ENCODE measurements at places on chromosomes 12 and 14.

DNA sequence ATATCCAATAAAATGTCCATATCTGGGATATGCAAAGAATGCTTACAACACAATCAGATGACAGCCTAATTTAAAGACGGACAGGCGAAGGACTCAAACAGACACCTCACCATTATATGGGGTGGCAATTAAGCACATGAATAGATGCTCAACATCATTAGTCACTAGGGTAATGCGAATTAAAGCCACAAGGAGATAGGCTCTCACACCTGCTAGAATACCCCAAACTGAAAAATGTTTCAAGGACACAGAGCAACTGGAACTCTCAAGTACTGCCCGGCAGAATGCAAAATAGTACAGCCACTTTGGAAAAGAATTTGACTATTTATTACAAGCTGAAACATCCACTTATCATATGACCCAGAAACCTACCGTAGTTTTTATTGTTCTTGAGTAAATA is 42.9 kb downstream of the FERMT2 start:
- no peak for DNase-seq

GRCh38 chr12:125222876-125223275 is 157.6 kb downstream of the AACS start:
- no peak for DNase-seq

DNA sequence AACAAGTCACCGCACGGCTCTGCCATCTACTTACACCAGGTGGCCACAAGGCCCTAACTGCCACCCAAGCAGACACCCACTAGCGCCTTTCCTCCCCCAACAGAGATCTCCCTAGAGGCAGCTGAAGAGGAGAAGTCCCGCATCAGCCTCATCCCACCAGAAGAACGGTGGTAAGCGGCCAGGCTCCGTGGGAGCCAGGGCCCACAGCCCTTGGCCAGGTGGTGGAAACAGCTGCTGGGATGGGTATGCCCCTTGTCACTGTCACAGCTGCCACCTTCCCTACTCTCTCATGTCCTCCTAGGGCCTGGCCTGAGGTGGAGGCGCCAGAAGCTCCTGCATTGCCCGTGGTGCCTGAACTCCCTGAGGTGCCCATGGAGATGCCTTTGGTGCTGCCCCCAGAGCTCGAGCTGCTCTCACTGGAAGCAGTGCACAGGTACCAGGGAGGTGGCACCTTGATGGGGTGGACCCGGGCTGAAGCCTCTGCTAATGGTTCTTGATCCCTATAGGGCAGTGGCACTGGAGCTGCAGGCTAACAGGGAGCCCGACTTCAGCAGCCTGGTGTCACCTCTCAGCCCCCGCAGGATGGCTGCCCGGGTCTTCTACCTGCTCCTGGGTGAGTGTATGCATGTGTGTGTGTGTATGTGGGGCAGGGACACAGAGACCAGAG is 7.5 kb downstream of the REC8 start:
- DNase-seq = no peak

GRCh38 chr12:50988051-50988450 is 35.7 kb downstream of the HIGD1C start:
- no peak for DNase-seq

DNA sequence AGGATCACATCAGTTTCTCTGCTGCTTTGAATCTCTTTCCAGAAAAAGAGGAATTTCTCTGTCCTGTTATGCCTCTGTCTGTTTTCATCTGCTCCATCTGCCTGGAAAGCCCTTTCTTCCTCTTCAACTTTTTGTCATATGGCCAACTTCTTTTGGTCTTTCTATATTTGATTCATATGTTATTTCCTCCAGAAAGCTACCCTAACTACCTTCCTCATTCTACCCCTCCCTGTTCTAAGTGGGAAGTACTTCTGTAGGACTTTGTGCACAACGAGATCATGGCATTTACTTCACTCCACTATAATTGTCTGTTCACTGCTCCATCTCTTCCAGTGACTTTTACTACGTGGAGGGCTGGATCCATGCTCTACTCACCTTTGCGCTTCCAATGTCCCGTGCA is 5.9 kb downstream of the CLEC4D start:
- no peak for DNase-seq

DNA sequence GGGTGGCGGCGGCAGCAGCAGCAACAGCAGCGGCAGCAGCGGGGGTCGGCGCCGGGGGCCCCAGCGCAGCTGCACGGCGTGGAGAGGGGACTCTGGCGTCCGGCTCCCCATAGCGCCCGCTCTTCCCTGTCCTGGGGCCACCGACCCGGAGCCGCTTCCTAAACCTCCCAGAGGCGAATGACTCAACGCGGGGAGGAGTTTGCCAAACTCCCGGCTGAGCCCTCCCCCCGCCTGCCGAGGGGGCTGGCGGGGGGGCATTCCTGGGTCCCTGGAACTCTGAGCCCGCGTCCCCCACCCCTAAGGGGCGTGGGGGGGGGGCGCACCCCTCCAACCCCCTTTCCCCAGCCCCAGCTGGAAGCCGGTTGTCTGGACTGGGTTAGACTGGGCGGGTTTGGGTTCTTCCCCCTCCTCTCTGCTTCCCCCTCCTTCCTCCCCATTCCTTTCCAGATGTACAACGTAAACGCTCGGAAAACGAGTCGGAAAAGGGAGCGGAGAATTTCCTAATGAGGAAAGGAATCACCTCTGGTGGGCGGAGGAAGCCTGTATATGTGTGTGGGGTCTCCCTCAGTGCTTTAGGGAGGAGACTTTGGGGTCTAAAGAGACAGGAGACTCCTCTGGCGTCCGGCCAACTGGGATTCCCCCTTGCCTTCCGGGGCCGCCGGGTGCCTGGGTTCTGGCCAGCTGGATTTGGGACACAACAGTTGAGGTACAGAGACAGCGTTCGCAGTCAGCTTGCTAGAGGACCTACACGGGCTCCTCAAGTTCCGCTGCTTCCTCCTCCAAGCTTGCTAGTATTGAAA is at the start of gene ITGA5:
TSS of gene ITGA5 (minus strand) at position 179 of the 800 bp plus-strand sequence. CDS start at position 111, 68 bp downstream.
- peak; percentile 85 for DNase-seq

GRCh38 chr14:103186909-103187586 is 63.8 kb downstream of the TNFAIP2 start:
- no peak for DNase-seq

GRCh38 chr14:104665657-104666522 is 23.5 kb upstream of the INF2 start:
- DNase-seq = no peak

DNA sequence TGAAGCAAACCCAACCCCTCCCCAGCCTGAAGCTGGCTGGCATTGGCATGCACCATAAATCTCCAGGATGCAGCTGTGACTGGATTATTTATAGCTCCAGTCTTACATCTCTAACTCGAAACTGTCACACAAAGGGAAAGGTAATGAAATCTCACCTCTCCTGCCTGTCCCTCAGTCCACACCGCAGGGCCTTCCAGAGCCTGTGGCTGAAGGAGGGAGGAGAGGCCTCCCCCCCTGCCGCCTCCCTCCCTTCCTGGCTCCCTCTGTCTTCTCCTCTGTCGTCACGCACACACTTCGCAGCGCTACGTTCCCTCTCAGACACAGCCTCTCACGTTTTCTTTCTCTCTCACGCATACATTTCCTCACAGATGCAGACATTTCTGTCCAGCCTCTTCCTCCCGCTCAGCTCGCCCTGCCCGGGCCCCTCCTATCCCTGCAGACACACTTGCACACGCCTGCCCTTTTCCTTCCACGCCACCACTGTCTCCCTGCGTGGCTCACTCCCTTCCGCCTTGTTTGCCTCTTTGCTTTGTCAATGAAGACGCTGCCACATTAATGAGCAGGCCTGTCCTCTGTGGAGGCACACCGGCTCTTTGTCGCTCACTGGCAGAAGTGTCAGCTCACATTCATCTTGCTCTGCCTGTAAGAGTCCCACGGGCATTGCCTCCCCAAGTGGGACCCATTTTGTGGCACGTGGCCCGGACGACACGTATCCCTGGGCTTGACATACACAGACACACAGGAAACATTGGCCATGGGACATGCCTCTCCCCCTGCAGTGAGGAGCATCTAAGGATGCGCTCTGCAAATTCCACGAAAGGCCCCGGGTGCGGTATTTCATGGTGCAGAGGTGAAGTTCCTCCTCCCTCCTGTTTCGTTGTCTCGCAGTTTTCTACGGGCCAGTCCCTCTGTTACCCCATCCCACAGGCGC is 27.9 kb downstream of the IRF2BPL start:
- peak; percentile 91 for DNase-seq

DNA sequence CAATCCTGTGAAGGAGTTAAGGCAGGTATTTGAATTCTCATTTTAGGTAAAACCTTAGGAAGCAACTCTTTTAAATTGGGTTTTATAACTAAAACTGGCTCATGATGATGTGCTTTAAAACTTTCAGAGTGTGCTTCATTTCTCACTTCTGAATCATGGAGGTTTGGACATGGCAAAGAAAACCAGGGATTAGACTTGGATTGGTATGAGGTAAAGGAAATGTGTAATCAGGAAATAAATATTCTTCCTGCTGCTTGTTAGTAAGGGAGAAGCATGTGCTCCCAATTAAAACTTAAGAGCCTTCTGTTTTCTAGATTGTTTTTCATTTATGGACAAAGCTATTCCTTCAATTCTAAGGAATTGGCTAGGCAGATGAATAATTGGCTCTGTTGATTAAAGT is 57.4 kb downstream of the FBXO33 start:
- DNase-seq = peak; percentile 7

GRCh38 chr14:30874999-30875787 is 834 bp downstream of the COCH start:
- no peak for DNase-seq

- no peak for DNase-seq
These were observed 193.9 kb downstream of the GPHN start for GRCh38 chr14:66701813-66702212.

DNA sequence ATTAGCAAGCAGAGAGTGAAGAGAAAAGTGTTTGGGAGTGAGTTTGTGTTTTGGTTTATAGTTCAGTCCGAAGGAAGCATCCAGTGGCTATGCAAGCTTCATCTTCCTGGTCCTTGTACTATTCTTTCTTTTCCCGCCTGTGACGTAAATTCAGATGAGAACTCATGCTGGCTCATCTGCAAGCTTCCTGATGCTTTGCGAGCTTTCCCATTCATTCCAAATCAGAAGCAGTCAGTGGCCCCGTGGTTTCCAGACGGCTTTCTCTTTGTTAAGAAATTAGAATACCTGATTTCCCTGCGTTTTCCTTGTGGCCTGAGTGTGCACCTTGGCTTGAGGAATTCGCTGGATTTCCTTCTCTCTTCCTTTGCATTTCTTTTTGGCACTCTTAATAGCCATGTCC is 89.5 kb downstream of the TESC start:
- no peak for DNase-seq

DNA sequence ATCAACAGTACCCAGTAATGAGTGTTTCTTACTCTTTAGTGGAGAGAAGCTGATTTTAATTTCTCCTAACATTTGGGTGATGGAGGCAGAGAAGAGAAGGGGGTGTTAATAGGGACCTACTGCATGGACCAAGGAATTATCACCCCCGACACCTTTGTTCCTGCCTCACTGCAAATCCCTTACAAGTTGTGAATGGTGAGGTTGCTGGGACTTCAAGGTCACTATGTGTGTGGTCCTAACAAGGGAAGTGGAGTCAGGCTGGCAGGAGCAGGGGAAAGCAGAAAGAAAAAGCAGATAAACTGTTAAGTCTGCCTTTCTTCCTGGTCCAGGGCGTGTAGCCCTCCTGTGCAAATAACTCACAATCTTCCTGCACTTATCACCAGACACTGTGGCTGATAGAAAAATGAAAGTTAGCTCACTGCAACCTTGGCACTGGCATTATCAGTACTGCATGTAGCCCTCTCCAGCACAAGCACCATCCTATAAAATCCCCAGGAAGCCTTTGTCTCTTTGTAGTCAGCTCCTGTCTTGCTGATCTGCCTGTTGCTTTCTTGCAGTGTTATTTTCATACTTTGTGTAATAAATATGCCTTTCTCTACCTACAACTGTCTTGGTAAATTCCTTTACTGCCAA is 112.3 kb upstream of the DNM1L start:
- DNase-seq = no peak

GRCh38 chr12:132566516-132567131 is 43.8 kb downstream of the LRCOL1 start:
- no peak for DNase-seq

DNA sequence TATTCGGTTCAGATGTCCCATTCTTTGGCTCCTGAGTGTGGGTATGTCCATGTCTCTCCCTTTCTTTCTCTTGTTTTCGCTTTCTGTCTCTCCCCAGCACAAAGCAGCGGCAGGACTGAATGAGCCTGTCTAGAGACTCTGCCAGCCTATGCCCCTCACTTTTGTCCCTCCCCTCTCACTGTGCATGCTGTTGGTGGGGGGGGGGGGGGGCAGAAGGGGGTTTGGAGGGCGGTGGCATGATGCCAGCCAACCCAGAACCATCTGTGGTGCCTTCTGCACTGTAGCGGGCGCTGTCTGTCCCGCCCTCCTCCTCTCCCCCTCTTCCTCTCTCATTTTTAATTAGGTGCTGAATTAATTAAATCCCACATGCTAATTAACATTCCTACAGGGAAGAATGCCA is 17.7 kb downstream of the NGDN start:
- no peak for DNase-seq

DNA sequence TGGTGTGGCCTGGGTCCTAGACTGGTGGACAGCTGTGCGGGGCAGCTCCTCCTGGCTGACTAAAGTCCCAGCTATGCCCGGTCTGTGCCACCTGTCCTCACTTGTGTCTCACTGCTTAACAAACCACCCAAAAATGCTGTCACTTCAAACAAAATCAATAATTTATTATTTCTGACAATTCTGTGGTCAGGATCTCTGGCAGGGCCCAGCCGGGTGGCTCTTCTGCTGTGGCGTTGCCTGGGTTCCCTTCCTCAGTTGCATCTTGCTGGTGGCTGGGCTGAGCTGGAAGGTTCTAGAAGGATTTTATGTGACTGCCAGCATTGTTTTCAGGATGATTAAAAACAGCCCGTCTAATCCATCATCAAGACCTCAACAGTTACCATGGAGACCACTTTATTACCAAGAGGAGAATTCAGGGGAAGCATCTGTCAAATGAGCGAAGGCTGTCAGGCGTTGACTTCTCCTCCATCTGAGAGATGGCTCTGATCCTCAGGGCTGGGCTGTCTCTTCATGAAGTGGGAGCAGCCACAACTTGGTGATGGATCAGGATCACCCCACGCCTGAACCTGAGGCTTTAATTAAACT is 280.6 kb upstream of the SFSWAP start:
- DNase-seq = no peak

DNA sequence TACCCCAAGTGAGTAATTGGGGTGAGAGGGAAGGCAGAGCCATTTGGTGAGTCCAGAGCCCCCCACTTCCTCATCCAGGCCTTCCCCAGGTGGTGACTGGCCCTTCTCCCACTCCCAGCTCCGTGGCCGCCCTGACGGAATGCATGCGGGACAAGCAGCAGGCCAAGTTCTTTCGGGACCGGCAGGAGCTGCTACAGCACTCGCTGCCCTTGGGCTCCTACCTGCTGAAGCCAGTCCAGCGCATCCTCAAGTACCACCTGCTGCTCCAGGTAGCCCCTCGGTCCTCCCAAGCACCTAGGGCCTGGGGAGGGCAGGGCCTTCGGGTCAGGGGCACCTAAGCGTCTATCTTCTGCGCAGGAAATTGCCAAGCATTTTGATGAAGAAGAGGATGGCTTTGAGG is 26.5 kb downstream of the PLEKHG3 start:
- DNase-seq = no peak

DNA sequence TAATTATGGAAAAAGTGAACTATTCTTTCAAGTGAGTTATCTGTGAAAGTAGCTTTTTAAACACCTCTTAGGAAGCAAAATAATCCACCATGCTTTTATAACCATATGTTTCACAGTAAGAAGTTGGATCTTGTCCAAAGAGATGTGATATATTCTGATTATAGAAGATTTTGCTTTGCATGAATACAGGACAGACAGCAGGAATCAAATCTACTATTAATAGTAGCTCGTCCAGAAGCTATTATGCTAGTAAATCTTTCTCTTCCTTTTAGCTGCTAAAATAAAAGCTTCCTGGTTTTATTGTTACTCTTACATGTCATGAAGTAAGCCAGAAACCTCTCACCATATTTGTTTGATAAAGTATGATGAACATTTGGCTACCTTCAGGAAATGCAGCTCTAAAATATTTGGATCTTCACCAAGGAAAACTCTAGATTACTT is 257.0 kb downstream of the IPO8 start:
- DNase-seq = no peak
